G401 (cell line): ENCODE measurements at places on chromosomes 7 and 10.

GRCh38 chr7:142668495-142668894, 80.8 kb upstream of the PRSS1 start:
- peak; percentile 56 for DNase-seq

DNA sequence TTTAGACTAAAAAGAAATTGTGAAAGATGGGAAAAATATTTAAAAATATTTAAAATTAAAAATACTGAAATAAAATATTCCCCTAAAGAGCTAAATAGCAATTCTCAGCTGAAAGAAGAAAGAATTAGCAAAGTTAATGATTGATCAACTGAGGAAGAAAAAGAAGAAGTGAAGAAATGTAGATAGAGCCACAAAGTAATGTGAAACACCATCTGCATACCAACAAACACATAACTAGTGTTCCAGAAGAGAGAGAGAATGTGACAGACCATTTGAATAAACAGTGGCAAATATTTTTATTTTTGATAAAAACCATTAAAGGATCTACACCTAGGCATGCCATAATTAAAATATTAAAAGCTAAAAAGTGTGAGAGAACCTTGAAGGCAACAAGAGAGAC, 784.5 kb upstream of the ZWINT start:
- no peak for DNase-seq

DNA sequence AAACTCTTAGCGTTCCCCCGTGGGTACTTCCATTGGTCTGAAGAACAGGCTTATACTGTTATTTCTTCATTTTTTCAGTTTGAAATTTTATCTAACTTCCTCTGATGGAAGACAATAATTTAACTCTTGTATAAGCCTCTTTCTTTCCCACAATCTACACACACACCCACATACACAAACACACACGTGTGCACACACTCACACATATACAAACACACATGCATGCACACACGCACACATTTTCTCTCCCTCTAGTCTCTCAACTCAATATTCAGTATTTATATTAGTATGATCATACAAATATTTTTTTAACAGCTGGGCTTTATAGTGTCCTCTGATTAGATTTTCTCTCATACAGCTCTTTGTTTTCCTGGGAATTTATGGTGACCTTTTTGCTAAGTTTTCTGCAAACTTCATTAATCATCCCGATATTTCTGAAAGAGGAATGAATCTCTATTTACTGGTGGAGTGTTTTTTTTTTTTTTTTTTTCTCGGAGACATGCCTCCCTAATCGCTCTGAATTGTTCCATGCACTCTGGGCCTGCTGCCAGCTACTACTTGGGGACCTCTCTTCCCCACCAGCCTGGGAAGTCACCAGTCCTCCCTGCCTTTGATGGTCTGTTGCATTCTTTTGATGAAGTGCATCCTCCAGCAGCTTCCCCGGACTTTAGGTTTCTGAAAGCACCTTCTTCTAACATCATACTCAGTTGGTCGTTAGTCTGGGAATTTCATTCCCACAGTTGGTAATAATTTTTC, 75.5 kb downstream of the ZNF777 start:
- DNase-seq, result no peak

GRCh38 chr7:93092757-93093370, 24.9 kb downstream of the SAMD9 start:
- DNase-seq, result no peak

- DNase-seq, result peak; percentile 14
Measured at GRCh38 chr7:42151309-42151708, 85.7 kb downstream of the GLI3 start.

GRCh38 chr7:150648353-150649079, 16.3 kb upstream of the GIMAP6 start:
- DNase-seq, result no peak

DNA sequence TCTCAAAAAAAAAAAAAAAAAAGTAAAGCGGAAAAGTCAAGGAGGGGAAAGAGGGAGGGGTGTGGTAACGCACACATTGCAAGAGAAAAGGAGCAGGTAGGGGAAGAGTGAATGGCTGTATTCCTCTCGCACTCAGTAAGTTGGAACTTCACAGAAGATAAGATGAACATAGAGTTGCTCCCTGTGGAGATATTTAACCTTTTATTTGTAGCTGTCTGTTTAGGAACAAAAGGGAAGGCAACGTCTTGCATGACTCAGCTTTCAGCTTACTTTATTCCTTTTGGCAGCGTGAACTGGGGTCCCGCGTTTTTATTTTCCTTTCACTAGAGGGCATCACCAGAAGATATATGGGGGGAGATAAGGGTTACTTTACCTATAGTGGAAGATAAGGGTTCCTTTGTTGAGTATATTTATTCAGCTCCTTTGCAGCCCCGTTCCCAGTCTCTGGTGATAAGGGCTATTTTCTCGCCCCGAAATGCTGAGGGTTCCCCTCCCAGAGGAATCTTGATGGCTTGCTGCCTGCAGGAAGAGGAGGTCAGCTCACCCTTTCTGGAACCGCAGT, 78.5 kb downstream of the APBB1IP start:
- no peak for DNase-seq

GRCh38 chr10:4121502-4122380, 336.7 kb upstream of the KLF6 start:
- no peak for DNase-seq

GRCh38 chr7:81256991-81257390, 338.1 kb upstream of the SEMA3C start:
- no peak for DNase-seq

- DNase-seq, result peak; percentile 5
Measured at GRCh38 chr7:121521711-121522400, 125.7 kb upstream of the FAM3C start.

DNA sequence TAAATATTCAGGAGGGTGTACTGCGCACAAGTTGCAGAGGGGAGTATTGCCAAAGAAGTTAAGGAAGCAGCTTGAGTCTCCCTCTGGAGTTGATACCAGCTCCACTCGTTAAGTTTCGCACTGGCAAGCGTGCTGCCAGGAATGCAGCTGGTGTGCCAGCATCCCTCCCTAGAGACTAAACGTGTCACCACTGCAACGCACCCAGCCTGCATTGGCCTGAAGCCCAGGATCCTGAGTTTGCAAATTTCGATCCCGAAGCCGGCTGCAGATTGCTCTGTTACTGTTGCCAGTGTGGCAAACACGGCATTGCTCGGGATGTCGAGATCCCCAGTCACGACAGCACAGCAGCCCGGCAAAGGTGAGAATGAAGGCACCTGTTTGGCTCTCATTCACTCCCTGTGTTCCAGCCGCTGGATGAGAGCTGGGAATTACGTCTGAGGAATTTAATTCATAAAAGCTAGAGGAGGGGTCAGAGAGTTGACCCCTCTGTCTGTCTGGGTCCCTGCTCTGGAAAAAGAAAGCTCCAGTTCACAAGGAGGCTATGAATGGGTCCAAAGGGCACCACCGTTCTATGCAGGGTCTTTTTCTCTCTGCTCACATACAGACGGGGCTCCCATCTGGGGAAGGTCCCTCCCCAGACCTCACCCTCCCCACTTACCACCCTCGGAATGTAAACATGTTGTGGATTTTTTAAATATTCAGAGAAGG, 61.0 kb downstream of the NRP1 start:
- DNase-seq, result no peak

DNA sequence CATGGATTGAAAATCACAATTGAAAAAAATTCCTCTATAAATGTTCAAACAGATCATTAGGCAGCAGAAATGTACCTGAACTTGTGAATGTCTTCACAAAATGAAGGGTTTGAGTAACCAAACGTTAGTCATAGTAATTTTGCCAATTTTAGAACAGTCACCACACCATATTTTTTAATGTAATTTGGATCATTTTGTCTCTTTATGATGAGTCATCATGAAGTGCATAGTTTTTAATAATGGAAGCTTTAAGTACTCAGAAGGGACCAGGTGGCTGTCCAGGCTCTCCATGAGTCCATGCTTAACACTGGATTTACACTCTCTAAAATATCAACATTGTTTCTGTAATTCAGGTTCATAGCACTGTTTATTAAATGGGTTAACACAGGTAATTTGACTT, 219.2 kb downstream of the ETV1 start:
- DNase-seq, result no peak

DNA sequence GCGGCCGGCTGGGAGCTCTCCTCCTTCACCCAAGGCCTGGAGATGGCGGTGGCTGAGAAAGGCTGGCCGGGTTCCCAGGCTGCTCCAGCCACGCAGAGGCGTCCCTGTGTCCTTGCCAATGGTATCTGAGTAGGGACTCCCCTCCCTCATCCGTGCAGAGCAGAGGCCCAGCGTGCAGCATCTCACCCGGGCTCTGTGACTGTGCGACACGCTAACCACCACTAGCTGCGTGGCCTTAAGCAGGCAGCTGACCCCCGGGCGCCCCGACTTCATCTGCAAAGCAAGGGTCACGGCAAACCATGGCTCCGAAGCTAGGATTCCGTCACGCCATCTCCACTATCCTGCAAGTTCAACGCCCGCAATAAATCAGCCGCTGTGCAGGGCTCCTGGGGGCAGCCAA, 47.2 kb upstream of the TNRC18 start:
- DNase-seq, result peak; percentile 69
